ENCODE measurements at places on chromosomes 2 and 18.

- no peak for DNase-seq
These were observed 47.7 kb upstream of the SMIM21 start for GRCh38 chr18:75475228-75475627.

- no peak for DNase-seq
These were observed 38.8 kb upstream of the TMEM18 start for GRCh38 chr2:715854-716560.

GRCh38 chr2:163493359-163494298 lies 242.2 kb downstream of the FIGN start:
- DNase-seq = no peak

GRCh38 chr2:85761-86160 lies 39.5 kb upstream of the FAM110C start:
- DNase-seq = no peak

- no peak for DNase-seq
These were observed 170.4 kb downstream of the SMAD7 start for GRCh38 chr18:48780201-48780912.

Data from left forelimb (tissue), 1 donor.